ENCODE measurements at places on chromosomes 11 and 22.

DNA sequence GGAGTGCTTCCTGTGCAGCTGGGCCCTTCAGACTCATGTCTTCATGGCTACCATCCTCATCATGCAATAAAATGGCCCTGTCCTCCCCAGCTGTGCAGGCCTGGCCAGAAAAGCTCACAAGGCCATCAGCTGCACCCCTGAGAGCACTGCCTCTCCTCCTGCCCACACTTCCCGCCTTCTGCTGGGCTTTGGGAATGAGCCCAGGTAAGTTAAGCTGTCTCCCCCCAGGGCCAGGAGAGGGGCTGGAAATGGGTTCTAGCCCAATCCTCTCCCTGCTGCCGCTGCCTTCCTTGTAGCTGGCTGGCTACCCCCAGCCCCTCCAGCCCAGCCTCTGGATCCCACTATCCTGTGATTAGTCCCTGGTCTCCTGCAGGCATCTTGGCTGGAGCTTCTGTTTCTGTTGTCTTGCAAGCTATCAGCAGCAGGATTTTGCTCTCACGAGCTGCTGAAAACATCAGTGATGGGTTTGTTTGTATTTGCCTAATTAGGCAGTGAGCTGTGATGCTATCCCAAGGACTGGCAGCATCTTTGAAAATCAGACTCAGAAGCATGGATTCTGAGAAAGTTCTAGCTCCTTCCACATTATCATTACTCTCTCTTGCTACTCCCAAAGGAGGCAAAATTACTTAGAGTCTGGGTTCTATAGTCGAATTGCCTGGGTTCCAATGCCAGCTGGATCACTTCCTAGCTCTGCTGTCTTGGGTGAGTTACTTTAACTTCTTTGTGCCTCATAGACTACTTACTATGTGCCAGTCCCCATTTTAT is 168.1 kb downstream of the ST3GAL4 start:
- no peak for DNase-seq

DNA sequence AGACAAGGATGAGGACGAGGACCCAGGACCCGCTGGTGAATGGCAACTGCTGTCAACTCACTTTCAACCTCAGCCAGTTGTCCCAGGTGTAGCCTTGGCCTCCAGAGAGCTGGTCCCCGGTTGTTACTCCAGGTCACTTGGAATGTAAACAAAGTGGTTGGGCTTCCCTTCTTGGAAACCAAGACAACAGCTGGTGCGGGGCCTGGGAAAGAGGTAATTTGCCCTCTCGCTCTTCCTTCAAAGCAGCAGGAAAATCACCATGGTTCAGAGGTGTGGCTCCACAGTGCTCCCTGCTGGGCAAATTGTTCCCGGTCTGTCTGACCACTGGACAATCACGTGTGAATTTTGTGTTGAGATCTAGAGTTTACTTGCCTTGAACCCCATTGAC is 15.0 kb downstream of the SLC1A2 start:
- no peak for DNase-seq

DNA sequence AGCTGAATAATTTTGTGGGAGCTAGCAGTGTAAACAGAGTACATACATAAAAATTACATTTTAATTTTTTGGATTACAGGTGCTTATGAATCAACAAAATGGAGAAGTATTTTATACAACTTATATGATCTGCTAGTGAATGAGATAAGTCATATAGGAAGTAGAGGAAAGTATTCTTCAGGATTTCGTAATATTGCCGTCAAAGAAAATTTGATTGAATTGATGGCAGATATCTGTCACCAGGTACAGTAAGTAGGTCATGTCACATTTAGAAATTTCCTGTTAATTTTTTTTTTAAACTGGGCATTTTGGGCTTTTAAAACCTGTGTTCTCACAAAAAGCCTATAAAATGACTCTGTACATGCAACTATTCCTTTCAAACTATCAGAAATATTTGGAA is 24.0 kb downstream of the ATM start:
- DNase-seq, result no peak

GRCh38 chr11:19777039-19777376 is 64.4 kb downstream of the NAV2 start:
- DNase-seq, result no peak

- DNase-seq, result peak; percentile 79
Observed at GRCh38 chr22:30265823-30266444, 717 bp downstream of the OSM start.

GRCh38 chr11:1564535-1565172 is 7.4 kb downstream of the DUSP8 start:
- DNase-seq, result no peak

DNA sequence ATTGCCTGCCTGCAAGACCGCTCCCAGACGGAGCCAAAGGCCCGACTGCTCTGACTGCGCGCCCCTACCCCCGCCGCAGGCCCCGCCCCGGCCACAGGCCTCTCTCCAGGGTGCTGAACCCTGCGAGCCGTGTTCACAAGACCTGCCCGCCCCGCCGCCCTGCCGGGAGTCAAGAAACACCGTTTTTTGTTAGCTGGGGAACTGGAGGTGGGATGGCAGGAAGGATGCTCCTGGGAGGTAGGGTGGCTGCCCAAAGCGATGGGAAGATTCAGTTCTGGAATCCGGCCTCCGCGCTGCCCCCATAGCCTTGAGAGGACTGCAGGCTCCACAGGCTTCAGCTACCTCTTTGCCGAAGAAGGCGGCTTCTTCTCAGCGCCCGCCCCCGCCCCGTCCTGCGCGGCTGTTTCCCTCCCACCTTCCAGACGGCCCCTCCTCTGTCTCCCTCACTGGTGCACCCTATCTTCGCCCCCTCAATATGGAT is 2.7 kb upstream of the PDE2A start:
- DNase-seq, result peak; percentile 53

DNA sequence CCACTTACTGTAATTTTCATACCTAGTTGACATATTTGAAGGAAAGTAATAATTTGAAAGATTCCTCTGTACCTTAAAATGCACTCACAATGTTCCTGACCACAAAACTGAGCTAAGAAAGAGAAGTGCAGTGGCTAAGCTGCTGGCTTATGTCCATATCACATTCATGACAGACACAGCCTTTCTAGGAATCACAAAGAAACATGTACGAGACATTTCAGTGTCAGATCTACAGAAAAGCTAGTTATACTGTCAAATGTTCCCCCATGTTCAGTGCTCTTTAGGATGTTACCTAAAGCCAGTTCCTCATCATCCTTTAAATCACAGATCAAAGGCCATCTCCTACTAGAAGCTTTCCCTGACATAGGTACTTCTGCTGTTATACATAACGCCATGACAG is 142.2 kb upstream of the C11orf58 start:
- no peak for DNase-seq

DNA sequence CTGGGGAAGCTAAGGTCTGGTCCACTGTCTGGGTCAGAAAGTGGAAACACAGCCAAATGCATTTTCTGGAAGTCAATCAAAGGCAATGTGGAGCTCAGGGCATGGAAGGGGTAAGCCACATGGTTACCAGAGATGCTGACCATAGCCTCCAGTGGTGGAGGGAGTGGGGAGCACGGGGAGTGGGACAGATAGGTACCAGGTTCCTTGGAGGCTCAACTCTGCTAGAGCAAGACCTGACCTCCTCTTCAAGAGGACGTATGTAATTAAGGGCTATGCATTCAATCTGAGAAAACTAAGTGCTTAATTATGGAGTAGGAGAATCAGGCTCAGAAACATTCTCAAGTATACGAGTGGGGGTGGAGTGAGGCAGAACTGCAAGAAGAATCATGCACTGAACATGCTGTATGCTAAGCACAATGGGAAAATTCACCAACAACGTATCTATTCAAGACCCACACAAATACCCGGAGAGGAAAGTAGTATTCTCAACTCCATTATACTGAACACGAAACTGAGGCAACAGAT is 65.2 kb upstream of the PHOX2A start:
- DNase-seq, result no peak

GRCh38 chr11:1532014-1532586 is 40.0 kb downstream of the DUSP8 start:
- DNase-seq, result no peak

DNA sequence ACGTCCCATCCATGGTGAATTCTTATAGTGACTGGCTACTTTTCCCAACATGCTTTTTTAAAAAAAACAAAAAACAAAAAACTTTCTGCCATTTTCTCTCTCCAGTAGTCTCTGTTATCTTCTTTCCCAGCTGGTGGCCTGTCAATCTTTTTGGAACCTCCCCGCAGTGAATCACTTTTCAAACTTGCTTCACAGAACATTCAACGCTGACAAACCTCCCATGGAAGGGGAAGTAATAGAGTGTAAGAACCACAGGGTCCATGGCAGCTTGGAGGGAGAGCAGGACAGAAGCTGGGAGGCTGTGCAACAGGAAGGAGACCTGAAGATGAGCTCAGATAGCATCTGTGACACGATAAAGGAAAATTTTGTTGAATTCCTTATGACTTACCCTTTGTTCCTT is 9.8 kb upstream of the CECR2 start:
- DNase-seq, result no peak

DNA sequence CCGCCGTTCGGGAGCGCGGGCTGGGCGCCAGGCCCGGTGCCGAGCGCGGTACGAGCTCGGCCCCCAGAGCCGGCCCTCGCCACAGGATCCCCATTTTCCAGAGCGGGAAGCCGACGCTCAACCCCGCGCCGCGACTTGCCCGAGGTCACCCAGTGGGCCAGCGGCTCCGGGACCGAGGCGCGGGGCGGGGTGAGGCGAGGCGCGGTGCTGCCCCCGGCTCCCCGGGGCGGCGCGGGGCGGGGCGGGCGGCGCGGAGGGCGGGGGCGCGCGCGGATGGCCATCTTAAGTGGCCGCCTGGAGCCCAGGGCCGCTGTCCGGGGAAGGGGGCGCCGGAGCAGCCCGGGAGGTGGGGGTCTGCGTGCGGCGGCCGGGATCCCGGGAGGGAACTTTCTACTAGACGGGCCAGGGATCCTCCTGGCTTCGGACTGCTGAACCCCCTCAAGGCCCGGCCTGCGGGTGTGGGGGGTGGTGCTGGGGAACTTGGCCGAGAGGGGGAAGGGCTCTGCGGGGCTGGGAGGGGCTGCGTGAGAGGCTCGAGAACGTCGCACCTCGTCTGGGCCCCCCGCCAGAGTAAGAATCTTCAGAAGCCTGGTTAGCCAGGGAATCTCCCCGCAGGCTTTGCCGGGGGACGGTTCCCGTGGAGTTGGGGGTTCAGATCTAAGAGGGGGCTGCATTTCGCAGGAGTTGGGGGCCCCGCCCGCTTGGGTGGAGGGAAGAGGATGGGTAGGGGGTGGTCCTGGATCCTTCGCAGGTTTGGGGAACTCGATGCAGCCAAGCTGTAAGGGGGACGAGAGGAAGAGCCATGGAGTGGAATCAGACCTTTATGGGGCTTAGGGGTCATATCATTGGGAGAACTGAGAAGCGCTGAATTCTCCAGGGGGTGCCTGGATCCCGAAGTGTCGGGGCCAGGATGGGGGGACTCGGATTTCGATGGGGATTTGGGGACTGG is 678 bp upstream of the INPPL1 start:
- peak; percentile 47 for DNase-seq

DNA sequence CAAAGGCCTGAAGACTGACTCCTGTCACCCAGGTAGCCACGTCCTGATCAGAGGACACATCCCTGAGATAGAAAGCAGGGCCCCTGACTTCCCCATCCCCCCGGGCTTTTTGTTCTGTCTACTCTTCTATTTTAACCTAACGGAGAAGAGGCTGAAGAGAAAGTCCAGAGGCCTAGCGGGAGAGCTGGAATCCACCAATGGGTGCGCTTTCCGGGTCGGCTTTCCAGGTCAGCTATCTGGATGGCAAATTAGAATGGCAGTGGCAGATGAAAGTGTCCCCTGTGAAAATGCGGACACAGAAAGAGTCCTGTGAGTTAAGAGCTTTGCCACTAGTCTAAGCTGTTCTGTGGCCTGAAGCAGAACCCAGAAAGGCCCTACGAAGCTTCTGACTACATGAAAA is 13.1 kb upstream of the SERPING1 start:
- no peak for DNase-seq

DNA sequence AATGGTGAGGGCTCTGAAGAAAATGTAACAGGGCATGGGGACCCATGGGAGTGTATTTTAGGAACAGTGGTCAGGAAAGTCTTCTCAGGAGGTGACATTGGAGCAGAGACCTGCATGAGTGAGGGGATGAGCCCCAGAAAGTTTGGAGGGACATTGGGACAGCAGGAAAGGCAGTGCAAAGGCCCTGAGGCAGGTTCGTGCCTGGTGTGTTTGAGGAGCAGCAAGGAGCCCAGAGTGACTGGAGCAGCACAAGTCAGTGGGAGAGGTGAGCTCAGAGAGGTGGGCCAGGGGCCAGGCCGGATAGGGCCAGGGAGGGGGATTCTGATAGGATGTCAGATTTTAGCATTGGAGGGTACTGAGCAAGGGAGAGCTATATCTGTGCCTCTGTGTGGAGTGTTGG is 80.0 kb upstream of the CRYBB3 start:
- DNase-seq, result no peak
